ENCODE measurements at places on chromosomes 16 and 17.
A peak's percentile ranks its signal among the peaks of the same experiment; 100 is the strongest.

GRCh38 chr16:47612711-47613110, 151.6 kb downstream of the PHKB start:
- DNase-seq = no peak

- no peak for DNase-seq
Observed at GRCh38 chr16:77406680-77407079, 28.2 kb downstream of the ADAMTS18 start.

DNA sequence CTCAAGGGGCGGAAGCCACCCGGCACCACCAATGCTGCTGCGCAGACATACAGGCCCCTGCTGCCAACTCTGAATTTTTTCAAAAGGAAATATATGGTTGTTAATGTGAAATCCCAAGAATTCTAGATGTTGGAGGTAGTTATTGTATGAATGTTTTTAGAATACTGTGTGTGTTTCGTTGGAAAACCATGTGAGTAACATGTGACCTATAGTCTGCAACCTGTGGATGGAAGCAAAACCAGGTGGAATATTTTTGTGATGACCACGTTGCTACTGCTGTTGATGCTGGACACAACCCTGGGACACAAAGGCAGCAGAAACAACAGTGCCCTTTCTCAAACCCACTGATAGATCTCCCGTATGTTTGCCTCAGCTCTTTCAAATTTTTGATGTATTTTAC, 376.3 kb upstream of the SALL1 start:
- no peak for DNase-seq

DNA sequence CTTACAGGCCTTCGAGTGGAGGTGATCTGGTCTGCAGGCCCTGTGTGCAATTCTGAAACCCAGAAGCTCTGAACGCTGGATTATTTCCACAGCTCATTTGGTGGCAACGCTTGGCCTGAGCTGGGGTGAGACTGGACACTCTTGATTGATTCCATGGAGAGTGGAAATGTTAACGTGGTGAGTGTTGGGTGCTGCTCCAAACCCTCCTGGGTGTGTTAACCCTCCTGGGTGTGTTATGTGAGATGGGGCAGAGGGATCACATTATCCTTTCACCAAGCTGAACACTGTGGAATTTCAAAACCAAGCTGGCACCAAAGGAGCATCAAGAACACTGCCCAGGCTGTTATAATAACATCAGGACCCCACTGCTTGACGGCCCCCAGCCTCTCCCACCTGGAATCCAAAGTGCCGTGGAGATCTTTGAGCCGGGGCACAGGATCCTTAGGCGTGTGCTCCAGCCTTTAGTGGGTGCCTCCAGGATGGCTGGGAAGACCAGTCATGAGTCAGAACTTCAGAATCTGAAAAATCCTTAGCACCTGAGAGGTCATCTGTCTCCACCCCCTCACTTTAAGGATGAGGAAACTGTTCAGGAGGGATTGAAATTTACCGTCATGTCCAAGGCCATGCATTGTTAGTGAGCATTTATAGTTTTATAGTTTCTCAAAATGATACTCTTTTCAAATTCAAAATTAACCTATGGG, 75.0 kb downstream of the RPTOR start:
- DNase-seq = no peak

DNA sequence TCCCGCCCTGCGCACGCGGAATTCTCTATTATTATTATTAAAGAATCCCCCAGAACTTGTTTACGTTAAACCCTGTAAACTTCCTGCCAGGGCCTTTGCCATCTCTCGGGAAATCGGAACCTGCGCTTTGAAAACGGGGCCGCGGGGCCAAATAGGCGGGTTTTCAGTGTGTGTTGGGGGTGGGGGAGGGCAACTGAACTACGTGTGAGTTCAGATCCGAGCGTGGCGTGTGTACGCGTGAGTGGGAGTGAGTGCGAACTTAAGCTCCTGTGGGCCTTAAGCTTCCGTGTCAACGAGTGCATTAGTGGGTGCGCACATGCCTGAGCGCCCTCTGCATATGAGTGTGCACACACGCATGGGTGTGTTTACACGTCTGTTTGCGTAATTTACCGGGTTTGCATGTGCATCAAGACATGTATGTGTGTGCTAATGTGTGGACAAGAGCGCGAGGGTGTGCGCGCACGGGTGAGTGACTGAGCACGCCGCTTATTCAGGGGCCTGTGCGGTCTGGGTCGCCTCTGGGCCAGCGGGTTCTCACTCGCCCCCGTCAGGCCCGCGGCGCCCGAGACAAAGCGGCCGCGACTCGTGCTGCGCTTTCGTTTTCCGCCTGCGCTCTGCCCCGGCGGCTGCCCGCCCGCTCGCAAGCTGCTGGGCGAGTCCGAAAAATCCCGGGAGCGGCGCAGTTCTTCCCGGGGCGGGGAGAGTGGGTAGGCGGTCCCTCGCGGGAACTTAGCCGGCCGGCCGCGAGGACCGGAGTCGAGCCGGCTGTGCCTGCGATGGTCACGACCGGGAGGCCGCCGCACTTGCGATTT, 1.2 kb upstream of the FOXF1 start:
- no peak for DNase-seq

GRCh38 chr17:17994271-17995069, 21.8 kb downstream of the DRC3 start:
- no peak for DNase-seq

GRCh38 chr17:35684055-35684802, 47.2 kb upstream of the RASL10B start:
- no peak for DNase-seq

DNA sequence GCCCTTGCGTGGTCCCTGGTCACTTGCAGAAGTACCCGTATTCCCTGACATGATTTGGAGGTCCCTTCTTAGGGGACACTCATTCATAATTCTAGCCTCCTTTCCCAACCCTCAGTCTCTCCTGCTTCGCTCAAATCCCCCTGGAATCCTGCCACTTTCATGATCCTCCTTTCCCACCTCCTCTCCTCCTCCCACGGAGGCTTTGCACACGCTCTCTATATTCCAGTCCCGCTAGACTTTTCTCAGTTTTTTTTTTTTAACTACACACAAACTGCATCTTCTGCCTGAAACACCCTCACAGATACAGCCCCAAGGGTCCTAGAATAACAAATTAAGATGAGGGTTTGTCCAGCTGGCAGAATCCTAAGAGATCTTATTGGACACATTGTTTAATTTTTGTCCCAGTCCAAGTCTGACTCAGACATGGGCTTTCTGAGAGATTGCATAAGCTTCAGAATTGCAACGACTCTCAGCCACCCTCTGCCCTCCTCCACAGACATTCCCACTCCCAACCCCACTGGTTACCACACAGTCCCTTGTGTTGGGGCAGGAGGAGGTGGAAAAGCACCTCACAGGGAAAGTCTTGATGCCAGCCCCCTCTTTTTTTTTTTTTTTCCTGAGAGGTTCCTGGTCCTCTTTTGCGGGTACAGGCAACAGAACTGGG, 739.5 kb upstream of the EEF2KMT start:
- no peak for DNase-seq

DNA sequence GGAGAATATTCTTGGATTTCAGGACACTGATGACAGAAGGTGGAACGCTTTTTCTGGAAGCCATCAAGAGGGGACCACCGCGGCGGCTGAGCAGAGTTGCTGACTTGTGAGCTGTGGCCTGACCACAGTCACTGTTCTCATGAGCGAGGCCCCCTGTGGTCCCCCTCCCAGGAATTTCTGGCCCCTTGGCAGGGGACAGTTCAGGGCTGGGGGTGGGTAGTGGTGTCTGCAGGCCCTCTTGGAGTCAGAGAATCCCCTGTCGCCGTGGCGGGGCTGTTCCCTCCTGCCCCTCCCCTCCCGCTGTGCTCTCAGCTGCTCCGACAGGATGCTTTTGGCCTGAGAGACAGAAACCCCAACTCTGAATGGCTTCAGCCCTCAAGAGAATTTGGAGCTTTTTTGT, 292.0 kb downstream of the SEC14L1 start:
- no peak for DNase-seq

DNA sequence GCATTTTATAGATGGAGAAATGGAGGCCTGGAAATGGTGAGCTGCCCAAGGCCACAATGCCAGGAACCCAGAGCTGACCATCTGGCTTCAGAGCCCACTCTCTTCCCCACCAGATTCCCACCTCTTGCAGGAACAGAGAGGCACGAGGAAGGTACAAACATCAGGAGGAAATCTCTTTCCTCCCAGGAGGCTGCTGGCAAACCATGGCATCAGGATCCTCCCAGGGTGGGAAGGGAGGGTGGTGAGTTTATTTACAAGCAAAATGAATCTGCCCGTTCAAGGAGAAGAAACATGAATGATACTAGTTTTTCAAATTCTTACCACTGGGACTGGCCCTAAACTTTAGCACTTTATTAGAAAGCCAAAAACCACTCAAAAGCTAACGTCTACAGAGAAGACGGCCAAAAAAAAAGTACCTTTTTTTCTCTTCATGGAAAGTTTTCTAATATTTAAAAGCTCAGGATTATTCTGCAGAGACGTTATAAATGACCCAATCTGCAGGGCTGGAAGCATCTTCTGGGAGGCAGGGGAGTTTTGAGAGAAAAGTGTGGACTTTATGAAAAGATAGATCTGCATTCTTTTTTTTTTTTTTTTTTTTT, 79.1 kb downstream of the NXN start:
- DNase-seq = no peak

- DNase-seq = no peak
Observed at GRCh38 chr17:15516150-15516549, 47.1 kb downstream of the TVP23C start.

- no peak for DNase-seq
Observed at GRCh38 chr17:66435182-66435581, 132.8 kb downstream of the PRKCA start.

DNA sequence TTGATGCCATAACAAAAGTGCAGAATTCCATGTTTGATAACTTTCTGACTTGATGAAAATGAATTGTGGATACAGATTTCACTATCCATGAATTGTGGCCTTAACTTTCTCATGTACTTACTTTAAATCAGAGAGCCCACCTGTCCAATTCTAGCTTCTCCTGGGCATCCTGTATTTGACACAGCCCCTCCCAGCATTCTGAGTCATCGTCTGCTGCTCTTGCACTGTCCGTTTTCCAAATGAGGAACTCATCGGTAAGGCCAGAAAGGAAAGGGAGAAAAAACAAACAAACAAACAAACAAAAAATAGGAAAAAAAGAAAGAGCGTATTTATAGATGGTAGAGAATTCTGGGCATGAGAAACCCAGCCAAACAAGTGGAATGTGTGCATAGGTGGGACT, 361.6 kb downstream of the WWOX start:
- DNase-seq = no peak

DNA sequence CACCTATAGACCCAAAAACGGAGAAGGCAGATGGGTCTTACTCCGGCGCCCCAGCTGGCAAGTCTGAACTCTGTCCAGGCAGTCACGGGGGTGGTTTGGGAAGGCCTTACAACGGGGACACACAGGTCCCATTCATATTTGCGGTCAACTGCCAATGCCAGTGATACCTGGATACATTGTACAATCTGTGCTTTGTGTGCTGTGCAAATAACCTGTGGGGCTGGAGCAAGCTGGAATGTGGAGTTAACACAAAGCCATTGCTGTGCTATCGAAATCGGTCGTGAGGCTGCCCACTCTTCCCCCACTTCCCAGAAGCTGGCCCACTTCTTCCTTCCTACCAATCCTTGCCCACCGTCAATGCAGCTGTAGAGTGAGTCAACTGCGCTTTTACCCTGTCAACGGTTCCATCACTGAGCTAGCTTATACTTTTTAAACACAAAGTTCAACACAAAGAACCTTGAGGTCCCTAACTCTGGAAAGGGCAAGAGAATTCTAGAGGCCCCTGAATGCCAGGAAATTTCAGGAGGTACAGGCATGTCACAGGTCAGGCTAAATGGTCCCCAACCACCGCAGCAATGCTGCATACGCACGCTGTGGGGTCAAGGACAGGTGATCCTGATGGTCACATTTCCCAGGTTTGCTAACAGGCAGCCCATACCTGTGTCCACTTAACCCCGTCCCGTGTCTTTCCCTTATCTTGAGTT, 122.8 kb downstream of the ZFHX3 start:
- DNase-seq = no peak

DNA sequence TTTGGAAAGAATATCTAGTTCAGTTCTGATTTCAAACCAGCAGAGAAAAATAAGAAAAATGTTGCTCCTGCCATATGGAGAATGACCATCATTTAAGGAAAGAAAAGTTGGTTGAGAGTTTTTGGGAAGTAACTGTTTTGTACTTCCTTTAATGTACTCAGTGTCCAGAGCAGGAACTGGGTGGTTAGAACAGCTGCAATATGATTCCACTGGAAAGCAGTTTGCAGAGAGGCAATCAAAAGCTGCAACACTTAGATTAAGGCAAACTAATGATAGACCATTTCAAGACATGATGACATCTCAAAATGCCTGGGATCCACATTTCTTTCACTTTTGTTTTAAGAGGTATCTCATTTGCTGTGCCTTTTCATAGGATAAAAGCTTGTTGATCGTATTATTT, 313.3 kb upstream of the HSBP1 start:
- DNase-seq = no peak

- DNase-seq = no peak
Observed at GRCh38 chr17:27840688-27841087, 40.4 kb upstream of the NOS2 start.

- peak; percentile 58 for DNase-seq
Observed at GRCh38 chr17:6506679-6507231, 49.6 kb downstream of the PITPNM3 start.

DNA sequence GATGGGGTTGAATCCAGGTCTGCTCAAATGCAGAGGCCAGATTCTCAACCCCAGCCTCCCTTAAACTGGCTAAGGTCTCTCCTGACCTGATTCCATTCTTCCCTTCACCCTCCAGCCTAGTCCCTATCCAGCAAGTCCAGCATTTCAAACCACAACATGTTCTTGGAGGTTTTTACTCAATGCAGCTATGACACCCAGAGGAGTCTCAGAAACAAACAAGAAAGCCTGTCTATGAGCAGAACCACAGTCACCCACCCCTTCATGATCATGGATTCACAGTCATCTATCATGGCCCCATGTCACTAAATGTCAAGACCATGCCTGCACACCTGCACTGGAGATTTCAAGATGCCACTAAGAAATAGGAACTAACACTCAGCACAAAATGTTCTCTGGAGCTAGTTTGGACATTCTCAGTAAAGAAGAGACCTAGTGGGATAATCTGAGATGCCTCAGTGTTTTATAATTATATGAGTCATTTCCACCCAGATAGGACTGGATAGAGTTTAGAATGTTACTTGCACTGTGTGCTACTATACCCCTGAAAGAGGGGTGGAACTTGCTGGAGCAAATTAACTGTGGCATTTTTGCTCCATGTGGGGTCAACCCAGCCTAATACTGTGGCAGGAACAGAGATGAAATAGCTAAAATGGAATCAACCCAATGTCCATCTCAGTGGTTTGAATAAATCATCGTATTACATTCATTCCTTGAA, 9.5 kb upstream of the METTL22 start:
- no peak for DNase-seq

All from left forelimb (tissue), 1 donor.